ENCODE measurements at places on chromosomes 12 and 14.

DNA sequence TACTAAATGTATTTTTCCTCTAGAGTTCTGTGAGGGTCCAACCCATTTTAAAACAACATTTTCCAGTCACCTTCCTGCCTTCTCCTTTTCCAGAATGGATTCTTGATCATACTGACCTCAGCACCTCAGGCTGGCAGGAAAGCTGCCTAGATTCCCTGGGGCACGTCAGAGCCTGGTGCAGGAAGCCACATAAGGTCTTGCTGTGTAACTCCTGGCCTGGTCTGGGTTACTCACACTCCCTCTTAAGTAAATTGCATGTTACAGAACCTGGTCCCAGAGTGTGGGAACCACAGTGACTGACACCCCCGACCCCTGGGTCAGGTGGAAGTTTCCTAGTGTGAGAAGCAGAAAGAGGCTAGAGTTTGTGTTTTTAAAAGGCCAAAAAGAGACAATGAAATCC is 209.8 kb downstream of the SPTSSA start:
- no peak for DNase-seq

DNA sequence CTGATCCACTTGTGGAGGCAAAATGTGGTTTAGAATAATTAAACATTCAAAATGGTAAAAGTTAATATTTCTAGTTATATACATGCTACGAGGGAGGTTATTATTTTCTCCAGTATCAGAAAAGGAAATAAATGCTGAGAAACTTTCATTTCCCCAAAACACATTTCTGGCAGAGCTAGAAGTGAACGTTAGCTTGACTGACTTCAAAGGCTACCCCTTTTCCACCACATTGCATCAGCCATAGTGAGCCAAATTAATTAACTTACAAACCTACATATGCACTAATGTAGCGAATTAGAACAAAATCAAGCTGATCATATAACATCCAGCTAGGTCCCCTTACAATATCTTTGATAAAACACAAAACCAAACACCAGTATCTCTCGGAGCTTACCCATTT is 49.3 kb upstream of the RERGL start:
- no peak for DNase-seq

DNA sequence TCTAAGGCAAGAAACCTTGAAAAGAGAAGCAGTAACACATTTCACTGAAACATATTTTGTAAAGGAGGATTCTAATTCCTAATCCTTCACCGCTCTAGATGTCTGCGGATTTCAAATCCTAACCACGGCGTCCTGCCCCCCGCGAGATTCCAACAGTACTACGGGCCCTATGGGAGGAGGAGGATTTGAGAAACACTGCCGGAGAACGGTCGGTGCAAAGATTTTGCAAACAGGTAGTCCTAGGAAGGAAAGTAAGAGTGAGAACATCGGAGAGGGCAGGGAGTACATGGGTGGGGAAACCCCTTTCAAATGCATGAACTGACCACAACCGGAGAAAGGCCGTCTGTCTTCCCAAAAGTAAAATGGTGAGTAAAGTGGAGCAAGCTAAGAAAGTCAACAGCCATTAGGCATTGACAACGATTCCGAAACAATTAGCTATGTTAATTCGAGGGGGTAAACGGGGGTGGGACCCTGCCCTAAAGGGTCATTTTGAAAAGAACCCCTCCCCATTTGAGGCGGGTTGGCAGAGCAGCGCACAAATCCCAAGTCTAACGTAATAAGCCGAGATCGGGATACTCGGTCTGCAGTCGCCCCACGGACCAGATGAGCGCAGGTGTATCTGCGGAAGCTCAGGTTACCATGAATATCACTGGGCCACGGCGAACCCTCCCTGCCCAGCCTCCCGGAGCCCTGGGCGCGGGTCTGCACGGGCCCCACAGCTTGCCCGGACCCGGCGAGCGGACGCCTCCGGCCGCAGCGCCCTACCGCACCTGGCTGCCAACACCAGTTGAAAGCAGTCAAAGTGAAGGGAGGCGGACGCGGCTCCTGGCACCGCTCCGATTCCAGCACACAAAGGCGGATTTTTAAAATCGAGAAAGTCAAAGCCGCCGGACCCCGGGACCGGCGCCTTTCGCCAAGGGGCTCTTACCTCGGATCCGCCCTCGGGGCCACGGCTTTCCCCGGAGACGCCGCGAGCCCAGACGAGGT is 662 bp downstream of the EPS8 start:
- peak; percentile 64 for DNase-seq

DNA sequence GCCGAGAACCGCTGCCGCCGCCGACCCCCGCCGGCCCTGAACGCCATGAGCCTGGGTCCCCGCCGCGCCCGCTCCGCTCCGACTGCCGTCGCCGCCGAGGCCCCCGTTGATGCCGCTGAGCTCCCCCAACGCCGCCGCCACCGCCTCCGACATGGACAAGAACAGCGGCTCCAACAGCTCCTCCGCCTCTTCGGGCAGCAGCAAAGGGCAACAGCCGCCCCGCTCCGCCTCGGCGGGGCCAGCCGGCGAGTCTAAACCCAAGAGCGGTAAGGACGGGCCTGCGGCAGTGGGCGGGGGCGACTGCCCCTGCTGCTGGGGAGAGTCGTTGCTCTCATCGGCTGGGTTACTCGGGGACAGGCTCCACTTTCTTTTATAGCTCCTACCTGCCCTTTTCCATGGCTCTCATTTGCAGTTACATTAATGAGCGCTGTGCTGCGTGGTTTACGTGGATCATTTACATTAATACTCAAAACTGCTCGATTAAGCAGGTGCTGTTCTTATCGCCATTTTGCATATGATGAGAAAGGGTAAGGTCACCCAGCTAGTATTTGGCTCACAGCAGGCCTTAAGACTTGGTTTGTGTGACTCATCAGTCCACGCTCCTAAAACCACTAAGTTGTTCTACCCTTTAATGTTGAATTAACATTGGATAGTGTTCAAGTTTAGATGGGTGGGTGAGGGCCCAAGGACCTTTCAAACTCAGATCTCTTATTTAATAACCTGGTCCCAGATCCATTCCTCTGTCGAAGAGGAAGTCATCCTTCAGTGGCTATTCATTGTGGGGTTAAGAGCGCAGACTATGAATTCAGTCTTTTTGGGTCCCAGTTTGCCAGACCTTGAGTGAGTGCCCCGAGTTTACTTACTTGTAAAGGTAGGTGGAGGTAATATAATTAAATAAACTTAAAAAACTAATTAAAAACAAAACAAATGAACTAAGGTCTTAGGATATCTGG is 823 bp downstream of the RNF10 start:
- DNase-seq = no peak

DNA sequence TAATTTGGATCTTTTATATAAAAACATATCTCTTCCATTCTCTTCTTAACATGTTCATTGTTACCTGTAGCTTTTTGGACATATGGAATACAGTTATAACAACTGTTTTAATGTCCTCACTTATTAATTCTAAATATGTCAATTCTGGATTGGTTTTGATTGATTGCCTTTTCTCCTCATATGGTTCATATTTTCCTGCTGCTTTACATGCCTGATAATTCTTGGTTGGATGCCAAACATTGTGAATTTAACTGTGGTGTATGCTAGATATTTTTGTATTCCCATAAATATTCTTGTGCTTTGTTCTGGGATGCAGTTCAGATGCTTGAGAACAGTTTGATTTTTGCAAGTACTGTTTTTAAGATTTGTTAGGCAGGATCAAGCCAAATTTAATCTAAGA is 10.8 kb downstream of the C14orf132 start:
- no peak for DNase-seq

GRCh38 chr14:24790196-24790595 is 156.2 kb upstream of the GZMB start:
- DNase-seq = no peak

DNA sequence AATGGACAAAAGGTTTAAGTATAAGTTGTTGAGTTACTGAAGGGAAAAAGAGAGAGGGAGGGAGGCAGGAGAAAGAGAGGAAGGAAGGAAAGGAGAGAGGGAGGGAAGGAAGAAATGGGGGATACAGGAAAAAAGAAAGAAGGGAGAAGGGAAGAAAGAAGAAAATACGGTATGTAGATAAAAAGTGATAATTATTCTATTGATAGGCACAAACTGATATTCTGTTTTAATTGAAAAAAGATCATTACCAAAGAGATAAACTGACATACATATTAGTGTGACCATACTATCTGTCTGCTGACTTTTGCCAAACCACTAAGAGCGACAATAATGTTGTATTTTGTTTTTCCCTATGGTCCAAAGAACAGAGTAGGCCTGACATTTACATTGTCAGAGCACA is 154.5 kb downstream of the LRFN5 start:
- DNase-seq = no peak

DNA sequence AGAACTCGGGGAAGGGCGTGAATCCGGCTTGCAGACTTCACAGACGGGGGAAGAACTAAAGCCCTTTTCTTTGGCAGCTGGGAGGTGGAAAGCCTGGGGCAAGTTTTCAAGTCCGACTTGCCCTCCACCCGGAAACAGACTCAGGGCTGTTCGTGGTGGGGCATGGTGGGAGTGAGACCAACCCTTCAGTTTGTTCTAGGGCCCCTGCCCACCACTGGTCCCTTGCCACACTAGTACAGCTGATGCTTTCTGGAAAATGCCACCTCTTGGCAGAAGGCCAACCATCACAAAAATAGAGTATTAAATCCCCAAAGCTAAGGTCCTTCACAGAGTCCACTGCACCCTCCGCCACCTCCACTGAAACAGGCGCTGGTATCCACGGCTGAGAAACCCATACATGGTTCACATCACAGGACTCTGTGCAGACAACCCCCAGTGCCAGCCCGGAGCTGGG is 50.4 kb upstream of the DDX11 start:
- no peak for DNase-seq

GRCh38 chr14:94936401-94936892 is 166.5 kb upstream of the GSC start:
- no peak for DNase-seq

DNA sequence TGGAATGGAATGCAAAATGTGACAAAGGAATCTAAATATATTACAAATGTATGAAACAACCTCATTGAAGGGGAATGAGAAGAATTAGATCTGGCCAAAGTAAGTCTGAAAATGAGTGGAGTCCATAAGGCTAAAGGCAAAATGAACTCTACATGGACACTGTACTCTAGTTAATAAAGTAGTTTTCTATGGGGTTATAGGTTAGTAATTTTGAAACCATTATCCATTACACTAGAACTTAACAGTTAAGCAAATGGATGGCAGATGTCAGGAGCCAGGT is 222.1 kb downstream of the NUAK1 start:
- no peak for DNase-seq

- DNase-seq = no peak
Measured at GRCh38 chr12:118148287-118148686, 12.4 kb downstream of the PEBP1 start.

GRCh38 chr12:132771126-132771838 is 9.7 kb upstream of the ANKLE2 start:
- DNase-seq = no peak

- DNase-seq = no peak
Measured at GRCh38 chr12:68240079-68240478, 13.3 kb downstream of the IL22 start.

GRCh38 chr12:78306236-78306635 is 475.5 kb downstream of the NAV3 start:
- no peak for DNase-seq

- DNase-seq = no peak
Measured at GRCh38 chr12:52318241-52318990, 2.8 kb downstream of the KRT83 start.

DNA sequence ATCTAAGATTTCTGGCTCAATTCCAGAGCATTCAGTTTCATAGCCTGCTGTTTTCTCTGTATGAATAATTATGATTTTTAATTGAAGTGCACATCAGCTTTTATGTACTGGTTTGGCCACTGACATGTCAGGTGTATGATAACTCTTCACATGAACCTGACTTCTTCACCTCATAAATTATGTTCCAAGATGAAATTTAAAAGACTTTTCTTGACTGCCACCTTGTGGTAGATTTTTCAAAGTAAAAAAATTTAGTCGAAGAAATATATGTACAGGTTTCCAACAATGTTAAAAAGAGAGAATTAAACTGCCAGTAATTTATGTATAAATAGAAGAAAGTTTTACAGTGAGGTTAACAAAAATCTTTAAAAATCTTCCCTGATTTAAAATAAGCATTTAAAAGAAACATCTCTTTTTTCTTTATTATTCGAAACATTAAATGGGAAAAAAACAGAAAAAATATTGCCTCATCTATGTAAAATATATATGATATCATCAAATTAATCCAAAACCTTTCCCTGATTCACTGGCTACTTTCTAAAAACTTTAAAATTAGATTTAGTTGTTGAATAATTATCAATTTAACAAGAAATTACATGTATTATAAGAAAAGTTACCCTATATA is 124.9 kb upstream of the ATXN7L3B start:
- DNase-seq = no peak

GRCh38 chr12:91516695-91517047 is 334.1 kb upstream of the DCN start:
- no peak for DNase-seq

GRCh38 chr12:104352106-104352713 is 48.7 kb downstream of the EID3 start:
- no peak for DNase-seq

GRCh38 chr14:26855077-26855753 is 257.4 kb upstream of the NOVA1 start:
- no peak for DNase-seq

DNA sequence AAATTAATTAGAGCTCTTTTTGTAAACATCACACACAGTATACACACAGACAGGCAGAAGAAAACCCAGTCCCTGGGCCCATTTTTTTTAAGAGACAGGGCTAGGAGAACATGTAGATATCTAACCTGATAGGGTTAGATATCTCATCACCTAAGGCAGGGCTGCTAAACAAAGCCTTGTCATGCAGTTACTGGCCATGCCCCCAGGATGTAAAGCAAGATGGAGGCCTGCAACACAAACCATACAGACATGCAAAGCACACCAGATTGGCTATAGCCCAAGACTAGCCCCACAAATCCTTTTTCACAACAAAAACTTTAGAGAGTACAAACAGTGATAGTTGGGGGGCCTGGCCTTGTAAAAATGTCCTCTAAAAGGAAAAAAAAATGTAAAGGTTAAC is 20.5 kb downstream of the CLEC2A start:
- no peak for DNase-seq

GRCh38 chr14:88454886-88455285 is 69.4 kb downstream of the SPATA7 start:
- DNase-seq = no peak

DNA sequence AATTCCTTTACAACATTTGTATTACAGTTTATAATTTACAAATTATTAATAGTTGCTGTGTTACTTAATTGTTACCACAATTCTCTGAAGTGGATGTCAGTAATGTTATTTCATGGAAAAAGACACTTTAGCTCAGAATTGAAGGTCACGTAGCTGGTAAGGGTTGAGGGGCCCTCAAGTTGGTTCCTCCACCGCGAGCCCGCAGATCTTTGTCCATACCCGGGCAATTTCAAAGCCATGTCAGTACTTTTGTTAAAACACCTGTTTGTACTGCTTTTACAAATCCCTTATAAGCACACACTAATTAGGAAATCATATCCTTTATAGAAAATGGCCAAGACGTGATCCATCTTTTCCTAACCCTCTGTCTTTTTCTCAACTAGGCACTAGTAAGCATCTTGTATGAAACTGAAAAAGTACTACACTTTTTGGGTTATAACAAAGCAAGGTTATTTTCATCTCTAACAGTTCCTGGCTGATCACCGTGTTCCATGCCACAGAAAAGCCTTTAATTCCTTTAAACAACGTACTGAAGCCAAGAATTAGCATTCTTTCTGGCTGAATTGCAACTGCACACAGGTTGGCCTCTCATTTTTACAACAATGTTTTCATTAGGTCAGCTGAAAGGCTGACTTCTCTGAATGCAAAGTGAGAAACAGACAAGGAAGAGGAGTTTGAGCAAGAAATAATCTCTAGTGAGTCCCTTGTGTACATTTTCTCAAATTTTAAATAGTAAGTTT is 76.1 kb downstream of the CNTN1 start:
- DNase-seq = no peak

- DNase-seq = no peak
Measured at GRCh38 chr12:99260456-99260996, 387.0 kb upstream of the GARIN6 start.

All from NT2/D1 (cell line).